Mucosa of gallbladder (tissue), 1 donor: ENCODE measurements at places on chromosomes 12 and 14. TPM values are rescaled to one million over a fixed set of nuclear protein-coding genes. Genes with fewer than 3 reads are reported as not detected.

DNA sequence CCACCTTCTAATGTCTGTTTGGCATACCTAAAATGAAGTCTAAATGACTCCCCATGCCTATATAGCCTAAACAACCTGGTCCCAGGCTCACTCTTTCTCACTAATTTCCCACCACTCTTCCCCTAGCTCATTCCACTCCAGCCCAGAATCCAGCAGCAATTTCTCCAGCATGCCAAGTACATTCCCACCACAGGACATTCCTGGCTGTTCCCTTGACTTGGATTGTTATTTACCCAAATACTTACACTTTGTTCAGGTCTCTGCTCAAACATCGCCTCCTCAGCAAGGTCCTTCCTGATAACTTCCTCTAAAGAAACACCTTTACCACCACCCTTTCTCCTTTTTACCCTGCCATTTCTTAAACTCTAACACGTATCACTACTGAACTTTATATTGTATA lies 743.4 kb downstream of the RPS29 start:
- no peak for DNase-seq

GRCh38 chr14:73426877-73427276 lies 31.5 kb downstream of the NUMB start:
- no peak for DNase-seq

DNA sequence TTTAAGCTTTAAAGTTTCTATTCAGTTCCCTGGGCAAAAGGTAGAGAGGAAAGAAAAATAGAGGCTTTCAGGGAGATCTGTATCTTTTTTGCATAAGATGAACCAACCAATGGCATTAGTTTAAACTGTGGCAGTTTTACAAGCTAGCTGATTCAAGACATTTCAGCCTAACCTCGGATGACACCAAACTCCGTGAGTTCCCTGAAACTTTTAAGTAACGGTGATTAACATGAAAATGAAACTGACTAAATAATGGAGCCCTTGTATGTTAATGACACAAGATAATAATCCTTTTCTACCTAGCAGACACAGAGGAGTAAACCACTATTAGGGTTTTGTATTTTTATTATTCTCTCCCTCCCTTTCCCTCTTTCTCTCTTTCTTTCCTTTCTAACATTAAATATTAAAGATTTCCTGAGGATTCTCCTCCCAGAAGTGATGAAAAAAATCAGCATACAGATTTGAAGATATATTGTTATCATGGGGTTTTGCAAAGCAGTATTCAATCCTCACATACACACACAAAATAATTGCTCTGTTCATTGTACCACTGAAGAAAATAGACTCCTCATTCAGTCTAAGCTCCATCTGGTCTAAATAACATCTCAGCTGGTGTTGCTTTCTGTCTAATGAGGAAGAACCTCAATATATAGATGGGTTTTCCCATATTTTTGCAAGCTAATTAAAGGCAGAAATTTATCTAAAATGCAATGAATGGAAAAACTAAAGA lies 483.8 kb downstream of the NOVA1 start:
- DNase-seq: no peak

DNA sequence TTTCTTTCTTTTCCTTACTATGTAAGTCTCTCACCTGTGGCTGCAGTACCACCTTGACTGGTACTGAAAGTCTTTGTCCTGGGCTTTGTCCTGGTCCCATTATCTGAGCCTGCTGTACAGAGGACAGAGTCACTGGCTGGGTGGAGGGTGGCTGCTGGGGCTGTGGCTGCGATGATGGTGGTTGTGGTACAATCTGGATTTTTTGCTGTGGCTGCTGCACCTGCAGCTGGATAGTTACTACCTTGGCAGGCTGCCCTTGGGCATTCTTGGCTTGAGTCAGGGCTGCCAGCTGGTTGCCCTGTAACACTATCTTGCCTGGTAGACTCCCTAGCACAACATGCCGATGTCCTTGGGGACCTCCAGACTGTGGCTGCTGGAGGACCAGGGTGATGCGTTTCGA lies 27.0 kb downstream of the CHD8 start:
- no peak for DNase-seq

DNA sequence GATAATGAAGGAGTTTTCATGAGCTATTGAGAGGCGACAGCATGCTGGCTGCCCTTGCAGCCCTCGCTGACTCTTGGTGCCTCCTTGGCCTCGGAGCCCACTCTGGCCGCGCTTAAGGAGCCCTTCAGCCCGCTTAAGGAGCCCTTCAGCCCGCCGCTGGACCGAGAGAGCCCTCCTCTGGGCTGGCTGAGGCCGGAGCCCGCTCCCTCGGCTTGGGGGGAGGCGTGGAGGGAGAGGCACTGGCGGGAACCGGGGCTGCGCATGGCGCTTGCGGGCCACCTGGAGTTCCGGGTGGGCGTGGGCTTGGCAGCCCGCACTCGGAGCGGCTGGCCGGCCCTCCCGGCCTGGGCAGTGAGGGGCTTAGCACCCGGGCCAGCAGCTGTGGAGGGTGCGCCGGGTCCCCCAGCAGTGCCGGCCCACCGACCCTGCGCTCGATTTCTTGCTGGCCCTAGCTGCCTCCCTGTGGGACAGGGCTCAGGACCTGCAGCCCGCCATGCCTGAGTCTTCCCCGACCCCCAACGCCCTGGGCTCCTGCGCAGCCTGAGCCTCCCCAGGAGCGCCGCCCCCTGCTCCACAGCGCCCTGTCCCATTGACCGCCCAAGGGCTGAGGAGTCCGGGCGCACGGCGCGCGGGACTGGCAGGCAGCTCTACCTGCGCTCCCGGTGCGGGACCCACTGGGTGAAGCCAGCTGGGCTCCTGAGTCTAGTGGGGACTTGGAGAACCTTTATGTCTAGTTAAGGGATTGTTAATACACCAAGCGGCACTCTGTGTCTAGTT lies 20.1 kb upstream of the PAWR start:
- no peak for DNase-seq

- no peak for DNase-seq
These were observed 91.7 kb downstream of the NPAS3 start for GRCh38 chr14:33030386-33030785.

- DNase-seq: no peak
These were observed 75.7 kb downstream of the LRRK2 start for GRCh38 chr12:40300490-40300889.

DNA sequence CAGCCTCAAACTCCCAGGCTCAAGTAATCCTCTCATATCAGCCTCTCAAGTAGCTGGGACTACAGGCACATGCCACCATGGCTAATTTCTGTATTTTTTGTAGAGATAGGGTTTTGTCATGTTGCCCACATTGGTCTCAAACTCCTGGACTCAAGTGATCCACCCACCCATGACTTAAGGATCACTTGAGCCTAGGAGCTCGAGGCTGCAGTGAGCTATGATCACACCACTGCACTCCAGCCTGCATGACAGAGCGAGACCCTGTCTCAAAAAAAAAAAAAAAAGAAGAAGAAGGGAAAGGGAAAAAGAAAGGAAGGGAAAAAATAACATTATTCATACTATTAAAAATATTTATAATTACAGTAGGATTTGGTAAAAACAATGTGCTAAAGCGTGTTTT lies 19.2 kb downstream of the EPS8 start:
- no peak for DNase-seq

- DNase-seq: no peak
These were observed 201.1 kb downstream of the LRIG3 start for GRCh38 chr12:58719161-58719560.

GRCh38 chr14:61326146-61326545 lies 4.8 kb downstream of the PRKCH start:
- no peak for DNase-seq

DNA sequence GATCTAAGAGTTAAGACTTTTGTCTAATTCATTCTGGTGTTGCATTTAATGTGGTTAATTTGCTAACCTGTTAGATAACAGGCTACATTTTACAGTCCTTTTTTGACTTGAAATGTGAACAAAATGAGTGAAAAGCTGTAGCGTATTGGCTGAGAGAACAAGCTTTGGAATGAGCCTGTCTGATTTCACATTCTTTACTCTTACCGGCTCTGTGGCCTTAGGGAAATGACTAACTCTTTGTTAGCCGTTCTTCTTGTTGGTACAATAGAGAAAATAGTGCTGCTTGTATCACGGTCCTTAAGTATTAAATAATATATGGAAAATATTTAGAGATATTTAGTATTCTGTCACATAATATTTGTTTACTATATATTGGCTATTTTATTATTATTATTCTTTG lies 1.9 kb downstream of the MNAT1 start:
- no peak for DNase-seq

GRCh38 chr12:107662484-107662883 lies 23.1 kb upstream of the PWP1 start:
- no peak for DNase-seq

Gene KRT6C
- total RNA-seq: not detected

Gene PAWR
- total RNA-seq: 123 TPM

Gene CIT
- total RNA-seq: 4.4 TPM

Gene CHST11
- total RNA-seq: 16.7 TPM

Gene SYNJ2BP
- total RNA-seq: 64.2 TPM

Gene LRP1-AS
- total RNA-seq: not detected

Gene NINJ2
- 1.7 TPM for total RNA-seq

Gene CLEC12A
- 3.5 TPM for total RNA-seq

Gene KSR2
- total RNA-seq: 2.4 TPM

Gene GUCY2C
- total RNA-seq: 0.12 TPM

Gene CHD8
- total RNA-seq: 75.9 TPM
